Stimulated activated CD4-positive, alpha-beta T cell treated with anti-CD3 and anti-CD28 coated beads, Interleukin-1b, Interleukin-23, amount 100 ng/mL, for 1 hour (primary cell): ENCODE measurements at places on chromosomes 1 and 21.

- DNase-seq = peak; percentile 4
Measured at GRCh38 chr1:166489670-166490436, 323.1 kb upstream of the FAM78B start.

- DNase-seq = no peak
Measured at GRCh38 chr1:217457016-217457415, 173.9 kb downstream of the GPATCH2 start.

- no peak for DNase-seq
Measured at GRCh38 chr1:102550729-102551384, 554.1 kb upstream of the OLFM3 start.

GRCh38 chr1:234601301-234602017, 8.5 kb downstream of the IRF2BP2 start:
- DNase-seq = no peak

- no peak for DNase-seq
Measured at GRCh38 chr1:34057347-34058130, 107.5 kb downstream of the CSMD2 start.

DNA sequence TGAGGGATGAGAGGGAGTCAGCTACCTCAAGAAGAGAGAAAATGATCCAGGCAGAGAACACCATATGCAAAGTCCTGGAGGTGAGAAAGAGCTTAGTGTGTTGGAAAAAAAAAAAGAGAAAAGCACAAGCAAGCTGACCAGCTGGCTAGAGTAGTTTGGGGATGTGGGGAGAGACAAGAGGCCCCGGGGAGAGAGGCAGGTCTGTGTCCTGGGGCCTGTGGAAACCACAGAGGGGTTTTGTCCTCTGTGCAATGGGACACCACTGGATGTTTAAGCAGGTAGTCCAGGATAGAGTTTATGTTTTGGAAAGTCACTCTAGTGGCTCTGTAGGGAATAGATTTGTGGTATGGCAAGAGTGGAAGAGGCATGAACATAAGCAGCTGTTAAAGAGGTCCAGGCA, 14.4 kb upstream of the CHI3L1 start:
- no peak for DNase-seq

DNA sequence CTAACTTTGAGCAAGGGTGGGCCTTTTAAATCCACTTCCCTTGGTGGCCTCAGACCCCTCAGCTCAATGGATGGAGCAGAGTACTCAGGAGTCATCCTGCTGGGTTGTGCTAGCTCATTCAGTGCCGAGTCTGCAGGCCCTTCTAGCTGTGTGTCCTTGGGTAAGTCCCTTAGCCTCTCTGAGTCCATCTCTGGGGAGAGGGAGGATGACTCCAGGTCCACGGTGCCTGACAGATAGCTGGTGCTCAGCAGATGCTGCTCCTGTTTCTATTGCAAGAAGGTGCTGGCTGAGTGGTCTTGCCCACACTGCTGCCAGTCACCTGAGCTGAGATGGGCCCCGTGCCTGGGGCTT, 11.0 kb downstream of the LDLRAP1 start:
- no peak for DNase-seq

DNA sequence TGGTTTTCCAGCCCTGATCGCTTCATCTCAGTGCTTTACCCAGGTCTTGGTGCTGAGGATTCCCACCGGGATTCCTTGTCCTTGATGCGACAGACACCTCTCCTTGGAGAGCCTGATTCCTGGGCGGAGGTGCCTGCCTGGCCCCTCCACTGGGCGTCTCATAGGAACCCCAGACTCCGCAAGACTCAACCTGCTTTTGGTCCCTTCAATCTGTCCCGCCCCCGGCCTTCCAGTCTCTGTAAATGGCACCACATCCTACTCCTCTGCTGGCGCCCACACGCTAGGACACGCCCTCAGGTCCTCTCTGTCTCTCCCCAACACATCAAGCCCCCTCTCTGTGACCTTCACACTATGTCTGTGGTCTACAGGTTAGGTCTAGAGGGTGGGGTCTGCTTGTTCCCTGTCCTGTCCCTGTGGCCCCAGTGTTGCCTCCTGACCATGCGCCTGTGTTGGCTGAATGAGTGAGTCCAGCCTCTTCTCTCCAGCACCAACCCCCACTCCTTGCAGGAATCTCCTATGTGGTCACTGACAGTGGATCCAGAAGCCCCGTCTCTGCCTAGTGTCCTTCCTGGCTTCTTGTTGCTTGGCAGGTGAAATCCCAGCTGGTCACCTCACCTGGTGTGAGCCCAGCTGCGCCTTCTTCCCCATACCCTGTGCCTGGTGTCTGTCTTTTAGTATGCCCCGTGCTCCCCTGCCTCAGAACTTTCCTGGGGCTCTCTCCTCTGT, 119.7 kb upstream of the C1orf174 start:
- DNase-seq = no peak

GRCh38 chr1:201888282-201889089, at the start of gene SHISA4:
Gene SHISA4 (plus strand): TSS chr1:201888898. CDS start chr1:201888995, 97 bp downstream.
- DNase-seq = no peak

- no peak for DNase-seq
Measured at GRCh38 chr1:66278260-66279021, 255.5 kb upstream of the SGIP1 start.

DNA sequence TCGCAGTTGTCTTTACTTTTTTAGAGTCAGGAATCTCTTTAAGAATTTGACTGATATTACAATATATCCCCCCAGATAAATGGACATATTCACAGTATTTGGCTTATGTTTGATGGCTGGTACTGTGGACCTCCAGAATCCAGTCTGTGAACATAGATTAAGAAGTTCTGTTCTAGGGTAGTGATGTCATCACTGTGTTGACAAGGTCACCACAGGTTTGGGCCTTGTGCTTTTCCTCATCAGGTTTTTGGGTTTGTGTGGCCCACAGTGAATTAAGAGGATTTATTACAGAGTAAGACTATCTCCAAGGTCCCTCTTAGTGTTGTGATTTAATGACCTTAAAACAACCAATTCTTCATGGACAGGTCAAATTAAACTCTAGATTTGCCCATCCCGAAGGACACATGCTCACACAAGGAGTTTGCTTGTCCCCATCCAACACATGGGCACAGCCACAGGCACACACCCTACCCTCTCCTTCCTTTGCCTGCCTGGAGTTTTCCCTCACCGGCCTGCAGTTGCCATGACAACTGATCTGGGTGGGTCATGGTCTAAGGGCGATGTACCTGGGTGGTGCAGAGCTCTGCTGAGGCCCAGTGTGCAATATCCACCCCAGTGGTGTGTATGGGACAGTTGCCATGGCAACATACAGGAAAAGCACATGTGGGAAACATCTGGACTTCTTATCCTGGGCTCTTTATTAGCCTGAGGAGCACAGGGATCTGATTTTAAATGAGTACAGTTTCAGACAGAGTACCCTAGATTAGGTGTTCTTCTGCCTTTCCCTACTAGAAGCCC, 98.6 kb downstream of the NAV1 start:
- DNase-seq = no peak

GRCh38 chr1:47630346-47630745, 192.5 kb downstream of the FOXD2 start:
- no peak for DNase-seq

- DNase-seq = no peak
Measured at GRCh38 chr1:160578175-160578524, 1.1 kb downstream of the CD84 start.

- DNase-seq = peak; percentile 11
Measured at GRCh38 chr1:151945725-151946722, 36.7 kb upstream of the THEM4 start.

GRCh38 chr1:209564849-209565248, 18.7 kb upstream of the CAMK1G start:
- DNase-seq = no peak

DNA sequence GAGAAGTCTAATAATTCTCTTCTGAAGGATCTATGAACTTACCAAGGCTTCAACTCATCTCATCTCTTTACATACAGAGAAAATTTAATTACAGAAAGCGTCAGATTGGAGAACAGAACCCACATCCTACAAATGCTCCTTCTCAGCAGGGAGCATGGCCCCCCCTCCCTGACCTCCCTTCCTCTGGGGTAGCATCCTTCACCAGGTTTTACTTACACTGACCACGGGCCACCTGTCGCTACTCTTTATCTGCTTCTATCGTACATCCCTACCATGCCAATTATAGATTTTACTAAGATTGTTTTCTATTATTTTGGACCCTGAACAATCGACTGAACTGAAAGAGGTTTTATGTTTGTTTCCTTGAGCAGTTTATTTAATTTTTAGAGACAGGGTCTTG, 25.8 kb downstream of the RIPPLY3 start:
- DNase-seq = no peak

DNA sequence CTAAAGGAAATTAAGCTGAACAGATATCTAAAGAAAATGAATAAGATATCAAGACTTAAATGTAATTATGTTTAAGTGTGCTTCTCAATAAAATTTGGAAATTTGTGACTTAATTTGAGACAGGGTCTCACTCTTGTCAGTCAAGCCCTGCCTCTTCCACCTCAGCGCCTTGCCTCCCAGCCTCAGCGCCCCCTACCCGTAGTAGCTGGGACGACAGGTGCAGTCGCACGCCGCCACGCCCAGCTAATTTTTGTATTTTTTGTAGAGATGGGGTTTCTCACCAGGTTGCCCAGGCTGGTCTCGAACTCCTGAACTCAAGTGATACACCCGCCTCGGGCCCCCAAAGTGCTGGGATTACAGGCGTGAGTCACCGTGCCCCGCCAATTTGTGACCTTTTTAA, 117.0 kb downstream of the CLEC20A start:
- no peak for DNase-seq

- DNase-seq = peak; percentile 8
Measured at GRCh38 chr1:93614986-93615581, 66.6 kb downstream of the BCAR3 start.

DNA sequence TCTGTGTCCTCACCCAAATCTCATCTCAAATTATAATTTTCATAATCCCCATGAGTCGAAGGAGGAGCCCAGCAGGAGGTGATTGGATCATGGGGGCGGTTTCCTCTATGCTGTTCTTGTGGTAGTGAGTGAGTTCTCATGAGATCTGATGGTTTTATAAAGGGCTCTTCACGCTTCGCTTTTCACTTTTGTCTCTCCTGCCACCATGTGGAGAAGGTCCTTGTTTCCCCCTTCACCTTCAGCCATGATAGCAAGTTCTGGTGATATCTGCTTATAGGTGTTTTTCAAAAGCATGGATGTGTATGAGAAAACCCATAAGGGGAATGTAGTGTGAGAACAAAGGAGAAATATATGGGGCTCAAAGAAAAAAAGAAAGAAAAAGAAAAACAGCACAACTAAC, 405.9 kb upstream of the RGS18 start:
- DNase-seq = no peak

DNA sequence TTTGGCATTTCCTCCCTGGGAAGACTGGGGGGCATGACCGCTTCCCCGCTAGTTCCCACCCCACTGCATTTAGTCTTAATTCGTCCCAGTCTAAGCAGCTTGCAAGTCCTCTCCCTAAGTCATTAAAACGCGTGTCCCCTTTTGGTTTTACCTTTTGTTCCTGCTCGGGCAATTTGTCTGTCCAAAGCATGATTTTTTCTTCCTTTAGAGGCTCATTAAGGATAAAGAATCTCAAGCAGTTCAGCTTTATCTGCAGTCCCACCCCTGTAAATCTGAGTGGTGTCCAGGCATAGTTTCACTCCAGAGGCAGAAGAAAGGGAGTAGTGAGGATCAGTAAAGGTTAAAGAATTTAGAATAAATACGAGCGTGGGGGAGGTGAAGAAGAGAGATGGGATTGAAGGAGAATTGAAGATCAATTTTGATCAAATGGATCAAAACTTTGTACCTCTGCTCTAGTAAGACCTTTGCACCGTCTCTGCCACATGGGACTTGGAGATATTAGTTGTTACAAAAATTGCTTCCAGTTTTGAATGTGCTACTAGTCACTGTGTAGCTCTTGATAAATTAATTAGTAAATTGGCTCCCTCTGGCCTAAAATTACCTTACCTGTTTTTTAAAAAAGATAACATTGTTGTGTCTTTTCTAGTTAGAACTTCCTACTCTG, 989 bp upstream of the ETV3 start:
- DNase-seq = no peak
